ENCODE measurements at places on chromosomes 4 and X.

- no peak for DNase-seq
- H3K27ac ChIP-seq: no peak overlapping the region
- H3K36me3 ChIP-seq: no peaks in the 10 kb centered on the region
- H3K4me1 ChIP-seq: no peaks in the 10 kb centered on the region
- H3K4me3 ChIP-seq: no peak overlapping the region
- H3K27me3 ChIP-seq: no peaks in the 10 kb centered on the region
Measured at GRCh38 chrX:109312757-109313156, 169.1 kb downstream of the GUCY2F start.

GRCh38 chr4:38076153-38076669 is 116.0 kb downstream of the PTTG2 start:
- H3K36me3 ChIP-seq: peaks cover 46% of the 10 kb centered on the region
- H3K27ac ChIP-seq: no peak overlapping the region
- H3K4me1 ChIP-seq: peaks cover 28% of the 10 kb centered on the region
- H3K27me3 ChIP-seq: no peaks in the 10 kb centered on the region
- DNase-seq: no peak
- H3K4me3 ChIP-seq: no peak overlapping the region

DNA sequence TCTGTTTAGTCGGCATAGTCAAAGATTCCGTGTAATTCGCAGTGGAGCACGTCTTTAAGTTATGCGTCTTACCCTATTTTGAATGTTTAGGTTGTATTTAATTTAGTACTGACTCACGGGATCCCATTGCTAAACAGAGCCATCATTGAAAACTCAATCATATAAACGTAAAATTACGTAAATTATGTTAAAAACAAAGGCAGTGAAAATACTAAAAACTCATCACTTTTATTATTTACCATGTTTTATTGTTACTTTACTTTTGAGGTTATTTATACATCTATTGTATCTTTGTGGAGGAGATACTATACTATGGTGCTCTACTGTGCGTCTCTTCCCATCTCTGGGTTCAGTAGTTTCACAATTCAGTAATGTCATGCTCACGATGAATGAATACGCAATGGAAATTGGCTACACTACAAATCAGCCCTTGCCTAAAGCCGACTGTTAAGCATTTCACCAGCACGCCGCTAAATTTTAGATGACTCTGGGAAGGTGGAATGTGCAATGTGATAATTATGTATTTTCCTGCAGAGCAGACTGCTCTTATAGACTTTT is 944 bp downstream of the FUNDC2 start:
- H3K4me3 ChIP-seq: peak overlapping the region; percentile 82
- H3K36me3 ChIP-seq: no peaks in the 10 kb centered on the region
- no peak for DNase-seq
- H3K4me1 ChIP-seq: peaks cover 26% of the 10 kb centered on the region
- peak overlapping the region; percentile 96 for H3K27ac ChIP-seq
- peaks cover 4% of the 10 kb centered on the region for H3K27me3 ChIP-seq

- H3K27me3 ChIP-seq: peaks cover 8% of the 10 kb centered on the region
- peaks cover 7% of the 10 kb centered on the region for H3K4me1 ChIP-seq
- peaks cover 3% of the 10 kb centered on the region for H3K36me3 ChIP-seq
- no peak overlapping the region for H3K4me3 ChIP-seq
- H3K27ac ChIP-seq: no peak overlapping the region
Measured at GRCh38 chr4:152159773-152160172, 376.1 kb downstream of the FBXW7 start.

- H3K27ac ChIP-seq: no peak overlapping the region
- H3K36me3 ChIP-seq: peaks cover 5% of the 10 kb centered on the region
- H3K27me3 ChIP-seq: no peaks in the 10 kb centered on the region
Measured at GRCh38 chr4:83040269-83040668, 5.3 kb downstream of the COPS4 start.

- peak overlapping the region; percentile 94 for H3K27ac ChIP-seq
- H3K36me3 ChIP-seq: peaks cover 23% of the 10 kb centered on the region
- H3K27me3 ChIP-seq: no peaks in the 10 kb centered on the region
Measured at GRCh38 chr4:75939890-75940691, 722 bp downstream of the NAAA start.
